ENCODE measurements at places on chromosomes 7 and 10.

- DNase-seq = no peak
These were observed 29.6 kb upstream of the CTNNA3 start for GRCh38 chr10:67725567-67725966.

GRCh38 chr7:89958525-89959068 is 195.7 kb upstream of the STEAP1 start:
- no peak for DNase-seq

DNA sequence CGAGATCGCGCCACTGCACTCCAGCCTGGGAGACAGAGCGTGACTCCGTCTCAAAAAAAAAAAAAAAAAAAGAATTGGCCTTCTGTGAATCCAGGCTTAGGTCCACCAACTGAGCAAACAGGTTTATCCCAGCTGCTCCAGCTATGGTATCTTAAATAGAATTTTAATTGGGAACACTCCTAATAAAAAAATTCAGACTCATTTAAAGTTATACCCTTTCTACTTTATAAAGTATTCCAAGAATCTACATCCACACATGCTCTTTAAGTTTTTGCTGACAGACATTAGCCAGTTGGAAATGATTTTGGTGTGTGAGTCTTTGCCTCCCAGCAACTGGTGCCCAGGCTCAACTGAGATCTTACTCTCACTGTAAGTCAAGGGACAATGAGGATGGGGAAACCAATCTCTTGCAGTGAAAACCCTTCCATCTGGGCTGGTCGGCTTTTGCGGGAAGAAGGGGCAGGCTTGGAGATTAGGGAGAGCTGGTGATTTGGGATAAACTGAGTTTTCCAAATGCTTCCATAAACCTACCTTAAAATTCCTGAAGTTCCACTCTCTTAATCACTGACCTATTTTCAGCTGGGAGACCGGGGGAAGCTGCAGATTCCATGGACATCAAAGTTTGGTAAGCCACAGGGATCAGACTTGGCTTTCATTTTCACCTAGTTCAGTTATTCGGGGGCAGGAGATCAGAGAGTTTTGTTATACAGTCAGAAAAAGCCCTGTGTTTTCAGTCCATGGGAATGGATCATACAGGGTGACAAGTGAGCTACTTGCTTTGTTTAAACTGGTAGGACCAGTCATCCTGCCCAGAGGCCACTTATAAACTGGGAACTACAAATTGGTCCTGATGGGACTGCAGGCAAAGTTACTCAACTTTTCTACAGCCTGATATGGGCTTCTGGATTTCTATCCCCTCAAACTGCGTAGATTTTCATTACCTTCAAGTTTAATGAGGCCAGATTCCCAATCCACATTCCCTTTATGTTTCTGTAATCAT is 89.3 kb upstream of the ZNF746 start:
- DNase-seq = no peak

DNA sequence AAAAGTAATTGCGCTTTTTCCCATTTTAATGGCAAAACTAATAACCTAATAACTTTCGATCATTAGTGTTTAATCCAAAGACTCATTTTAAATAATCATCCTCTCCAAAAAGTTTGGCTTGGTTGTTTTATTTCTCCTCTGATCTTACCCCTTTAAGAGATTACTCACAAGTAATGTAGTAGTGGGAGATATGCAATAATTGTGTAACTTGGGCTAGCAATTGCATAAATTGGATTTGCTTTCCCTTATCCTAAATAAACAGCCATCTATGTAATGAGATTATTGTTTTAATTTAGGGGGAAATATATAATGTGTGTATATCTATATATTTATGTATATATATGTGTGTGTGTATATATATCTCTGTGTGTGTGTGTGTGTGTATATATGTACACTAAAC is 82.5 kb downstream of the RNLS start:
- no peak for DNase-seq

GRCh38 chr7:138342990-138343389 is 117.1 kb upstream of the TRIM24 start:
- DNase-seq = no peak

DNA sequence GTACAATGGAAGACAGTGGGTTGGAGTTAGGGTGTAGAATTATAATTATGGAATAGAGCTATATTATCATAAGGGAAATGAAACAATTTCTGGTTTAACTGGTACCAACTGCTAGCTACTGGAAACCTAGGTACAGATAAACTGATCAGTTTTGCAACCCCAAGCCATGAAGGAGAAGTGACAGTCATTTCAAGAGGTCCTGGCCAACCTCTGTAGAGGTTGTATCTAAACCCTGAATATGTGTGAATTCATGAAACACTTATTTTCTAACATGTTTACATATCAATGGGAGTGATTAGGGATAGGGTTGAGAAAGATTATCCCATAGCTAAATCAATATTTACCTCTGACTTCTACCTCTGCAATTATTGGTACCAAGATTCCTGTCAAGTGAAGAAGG is 29.9 kb upstream of the CC2D2B start:
- DNase-seq = no peak

- no peak for DNase-seq
These were observed 54.7 kb downstream of the MAPK8 start for GRCh38 chr10:48361176-48361575.

DNA sequence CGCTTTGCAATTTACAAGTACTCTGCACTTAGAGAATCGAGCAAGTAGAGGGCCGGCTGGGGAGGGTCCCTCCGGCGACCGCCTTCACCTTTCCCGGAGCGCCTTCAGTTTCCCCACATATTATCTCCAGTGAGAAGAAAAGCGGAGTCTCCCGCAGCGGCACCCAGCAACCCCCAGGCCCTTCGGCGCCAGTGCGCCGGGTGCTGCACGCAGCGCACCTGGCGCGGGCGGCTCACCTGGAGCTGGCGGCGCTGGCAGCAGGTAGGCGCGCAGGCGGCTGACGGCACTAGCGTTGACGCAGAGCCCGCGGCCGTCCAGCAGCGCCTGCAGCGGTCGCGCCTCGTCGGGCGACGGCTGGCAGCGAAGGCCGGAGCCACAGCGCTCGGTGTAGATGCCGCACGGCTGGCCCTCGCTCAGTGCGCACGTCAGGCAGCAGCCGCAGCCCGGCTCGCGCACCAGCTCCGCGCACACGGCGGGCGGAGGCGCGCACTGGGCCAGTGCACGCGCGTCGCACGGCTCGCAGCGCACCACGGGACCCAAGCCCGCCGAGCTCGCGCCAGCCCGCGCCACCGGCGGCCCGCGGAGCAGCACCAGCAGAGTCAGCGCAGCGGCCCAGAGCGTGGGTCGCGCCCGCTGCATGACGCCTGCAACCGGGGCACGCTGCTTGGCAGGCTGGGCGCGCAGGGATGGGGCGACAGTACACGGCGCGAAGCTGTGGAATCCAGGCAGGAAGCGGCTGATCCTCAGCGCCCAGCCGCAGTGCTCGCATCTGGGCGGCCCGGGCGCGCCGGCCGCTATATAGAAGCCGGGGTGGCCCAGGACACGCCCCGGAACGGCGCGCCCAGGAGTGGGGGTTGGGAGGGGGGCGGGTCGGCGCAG is at the start of gene IGFBP3:
TSS of gene IGFBP3 (minus strand) at position 771 of the 879 bp plus-strand sequence. CDS start at position 639, 132 bp downstream.
- no peak for DNase-seq
